ENCODE measurements at places on chromosomes 16 and 17.
A peak's percentile ranks its signal among the peaks of the same experiment; 100 is the strongest.

DNA sequence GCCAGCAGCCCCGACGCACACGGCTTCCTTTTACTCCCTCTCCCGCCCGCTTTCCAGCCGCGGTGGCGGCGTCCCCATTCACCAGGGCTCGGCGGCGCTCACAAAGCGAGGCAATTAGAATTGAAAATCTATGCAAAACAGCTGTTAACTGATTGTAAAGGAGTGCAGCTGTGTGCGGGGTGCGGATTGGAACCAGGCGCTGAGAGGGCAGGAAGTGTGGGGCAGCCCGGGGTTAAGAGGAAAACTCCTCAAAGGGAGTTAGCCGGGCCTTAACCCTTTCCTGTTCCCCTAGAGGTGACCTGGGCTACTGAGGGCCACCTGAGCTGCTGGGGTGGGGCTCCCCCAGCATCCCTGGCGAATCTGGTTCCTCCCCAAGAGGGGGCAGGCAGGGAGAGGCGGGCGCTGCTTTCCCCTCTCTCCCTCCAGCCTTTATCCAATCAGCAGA lies 5.8 kb upstream of the GSE1 start:
- no peak for DNase-seq

DNA sequence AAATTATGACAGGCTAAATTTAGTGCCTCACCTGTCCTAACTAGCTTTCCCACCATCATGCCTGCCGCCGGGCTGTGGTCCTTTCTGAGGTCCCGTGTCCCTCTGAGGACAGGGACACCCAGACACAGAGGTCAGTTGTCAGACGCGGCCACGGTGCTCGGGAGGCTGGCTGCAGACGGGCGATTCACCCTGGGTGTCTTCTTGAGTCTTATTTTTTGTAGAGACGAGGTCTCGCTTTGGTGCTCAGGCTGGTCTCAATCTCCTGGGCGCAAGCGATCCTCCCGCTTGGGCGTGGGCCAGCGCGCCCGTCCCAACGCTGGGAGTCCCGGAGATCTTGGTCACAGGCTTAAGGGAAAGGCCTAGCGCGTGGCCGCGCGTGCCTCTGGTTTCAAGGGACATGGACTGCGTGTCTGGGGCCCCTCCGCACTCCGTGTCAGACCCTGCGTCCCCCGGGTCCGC lies 797 bp upstream of the RAB11FIP3 start:
- peak; percentile 60 for DNase-seq

- DNase-seq = no peak
Measured at GRCh38 chr16:89545044-89545830, 15.2 kb upstream of the RPL13 start.

DNA sequence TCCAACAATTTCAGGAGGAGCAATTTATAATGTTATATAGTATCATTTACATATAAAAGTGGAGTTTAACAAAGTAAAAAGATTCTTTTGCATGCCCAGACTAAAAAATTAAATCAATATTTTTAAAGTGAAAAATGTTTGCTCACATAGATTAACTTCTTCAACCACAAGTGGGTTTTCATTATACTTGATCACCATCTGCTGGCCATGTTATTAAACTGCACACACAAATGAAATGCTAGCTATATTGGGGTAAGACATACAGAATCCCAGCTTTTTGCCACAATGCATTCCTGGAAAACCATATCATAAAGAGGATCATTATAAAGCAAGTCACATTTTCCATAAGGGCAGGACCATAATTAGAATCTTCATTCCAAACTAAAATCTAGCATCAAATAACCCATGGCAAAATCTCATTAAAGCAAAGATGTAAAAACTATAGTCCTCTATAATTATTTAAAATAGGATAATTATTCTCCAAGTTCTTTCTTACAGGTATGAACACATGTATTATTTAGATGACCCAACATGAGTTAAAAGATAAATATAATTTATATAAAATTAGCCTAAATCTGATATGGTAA lies 26.3 kb downstream of the CEP112 start:
- DNase-seq = no peak

DNA sequence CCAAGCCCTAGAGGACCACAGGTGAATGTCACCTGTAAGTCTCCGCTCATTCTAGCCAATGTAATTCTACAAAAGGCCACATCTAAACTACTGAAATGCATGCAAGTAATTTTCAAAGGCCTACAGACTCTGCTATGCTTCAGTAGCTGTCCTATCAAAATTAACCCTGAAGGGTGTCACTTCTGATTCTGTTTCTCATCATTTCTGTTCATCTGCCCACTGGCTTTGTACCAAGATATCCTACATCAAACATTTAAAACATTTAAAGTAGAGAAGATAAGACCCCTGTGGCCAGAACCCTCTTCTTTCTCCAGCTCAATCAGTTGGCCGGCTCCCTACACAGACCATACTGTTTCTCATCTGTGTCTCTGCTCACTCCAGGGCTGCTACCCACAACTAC lies 21.5 kb downstream of the PHF12 start:
- no peak for DNase-seq
